Activated CD8-positive, alpha-beta T cell treated with anti-CD3 and anti-CD28 coated beads, Interleukin-2, amount 10 ng/mL, durations not matched to agents 7 days and 5 days (primary cell): ENCODE measurements at places on chromosomes 13 and 19.

GRCh38 chr13:106424805-106425204 is 110.7 kb downstream of the EFNB2 start:
- no peak for DNase-seq

GRCh38 chr13:31334547-31334946 is 134.8 kb downstream of the B3GLCT start:
- no peak for DNase-seq

- no peak for DNase-seq
Observed at GRCh38 chr13:48710160-48710559, 56.4 kb downstream of the CYSLTR2 start.

DNA sequence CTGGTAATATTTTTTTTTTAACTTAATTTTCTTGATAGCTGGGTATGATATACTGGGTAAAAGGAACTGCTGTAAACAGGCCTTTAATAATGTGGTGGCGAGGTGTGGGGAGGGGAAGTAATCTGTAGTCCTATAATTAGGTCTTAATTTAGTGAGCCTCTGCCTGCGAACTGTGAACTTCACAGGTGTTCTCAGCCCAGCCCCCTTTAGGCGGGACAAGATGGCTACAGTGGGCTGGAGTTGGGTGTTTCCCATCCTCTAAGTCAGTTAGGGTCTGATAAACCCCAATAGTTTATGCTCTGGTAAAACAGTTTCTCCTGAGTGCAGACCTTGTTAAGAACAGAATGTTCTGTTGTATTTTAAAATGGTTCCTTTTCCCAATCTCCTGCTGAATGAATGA is 97.6 kb upstream of the SERP2 start:
- DNase-seq, result no peak

GRCh38 chr13:101408154-101408553 is 8.2 kb downstream of the NALCN start:
- DNase-seq, result no peak

DNA sequence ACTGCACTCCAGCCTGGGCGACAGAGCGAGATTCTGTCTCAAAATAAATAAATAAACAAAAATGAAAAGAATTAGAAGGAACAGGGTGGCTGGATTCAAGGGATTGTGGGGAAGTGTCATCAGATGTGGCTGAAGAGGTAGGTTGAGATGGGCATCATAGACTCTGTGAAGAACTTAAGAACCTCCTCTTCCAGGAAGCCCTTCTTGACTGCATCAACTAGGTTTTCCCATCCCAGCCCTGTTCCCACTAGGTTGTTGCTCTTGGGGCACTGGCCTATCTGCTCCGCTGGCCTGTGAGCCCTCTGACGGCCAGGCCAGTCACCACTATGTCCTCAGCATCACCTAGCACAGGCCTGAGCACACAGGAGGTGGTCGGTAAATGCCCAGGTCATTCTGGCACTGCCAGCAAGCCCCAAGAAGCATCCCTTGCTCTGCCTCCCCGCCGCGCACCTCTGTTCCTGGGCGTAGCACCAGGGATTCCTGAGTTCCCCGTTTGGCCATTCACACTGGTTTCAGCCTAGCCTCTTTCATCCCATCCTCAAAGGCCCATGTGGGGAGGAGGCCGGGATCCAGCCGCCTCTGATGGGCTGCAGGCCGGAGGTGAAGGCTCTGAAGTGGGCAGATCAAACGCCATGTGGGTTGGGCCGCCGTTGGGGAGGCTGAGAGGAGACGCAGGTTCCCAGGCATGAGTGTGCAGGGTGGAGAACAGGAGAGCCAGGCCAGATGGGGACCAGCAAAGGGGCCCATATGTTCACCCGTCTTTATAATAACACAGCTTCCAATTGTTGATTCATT is 27.6 kb upstream of the SLC1A5 start:
- DNase-seq, result no peak

DNA sequence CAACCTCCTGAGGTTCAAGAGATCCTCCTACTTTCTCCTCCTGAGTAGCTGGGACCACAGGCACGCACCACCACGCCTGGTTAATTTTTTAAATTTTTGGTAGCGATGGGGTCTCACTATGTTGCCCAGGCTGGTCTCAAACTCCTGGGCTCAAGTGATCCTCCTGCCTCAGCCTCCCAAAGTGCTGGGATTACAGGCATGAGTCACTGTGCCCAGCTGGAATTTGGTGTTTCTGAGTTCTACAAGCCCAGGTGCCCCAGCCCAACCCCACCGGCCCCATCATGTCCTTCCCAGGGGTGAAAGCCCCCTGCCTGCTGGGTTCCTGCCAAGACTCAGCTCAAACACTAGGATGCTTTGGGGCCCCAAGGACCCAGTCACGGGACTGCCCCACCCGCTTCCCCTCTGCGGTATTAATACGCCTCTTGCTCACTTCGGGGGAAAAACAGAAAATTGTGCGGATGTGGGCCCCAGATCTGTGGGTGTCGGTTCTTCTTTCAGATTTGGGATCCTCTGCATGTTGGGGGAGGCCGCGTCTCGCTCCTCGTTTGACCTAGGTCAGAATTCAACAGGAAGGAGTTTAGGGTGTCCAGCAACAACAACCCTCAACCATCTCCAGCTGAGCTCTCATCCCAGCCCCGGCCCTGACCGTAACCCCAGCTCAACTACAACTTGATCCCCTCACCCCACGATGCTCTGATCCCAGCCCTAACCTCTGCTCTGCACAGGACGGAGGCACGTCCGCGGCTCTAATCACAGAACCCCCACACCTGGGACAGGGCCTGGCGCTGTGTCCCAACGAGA is 3.7 kb upstream of the FCER2 start:
- peak; percentile 84 for DNase-seq

GRCh38 chr13:37791699-37792098 is 77.9 kb downstream of the TRPC4 start:
- DNase-seq, result no peak
